ENCODE measurements at places on chromosomes 6 and 20.

GRCh38 chr6:91697010-91697695, 1110.3 kb upstream of the MAP3K7 start:
- DNase-seq = no peak

- no peak for DNase-seq
These were observed 21.3 kb downstream of the BLTP3A start for GRCh38 chr6:34813028-34813713.

GRCh38 chr6:56377295-56377694, 129.9 kb upstream of the COL21A1 start:
- no peak for DNase-seq

DNA sequence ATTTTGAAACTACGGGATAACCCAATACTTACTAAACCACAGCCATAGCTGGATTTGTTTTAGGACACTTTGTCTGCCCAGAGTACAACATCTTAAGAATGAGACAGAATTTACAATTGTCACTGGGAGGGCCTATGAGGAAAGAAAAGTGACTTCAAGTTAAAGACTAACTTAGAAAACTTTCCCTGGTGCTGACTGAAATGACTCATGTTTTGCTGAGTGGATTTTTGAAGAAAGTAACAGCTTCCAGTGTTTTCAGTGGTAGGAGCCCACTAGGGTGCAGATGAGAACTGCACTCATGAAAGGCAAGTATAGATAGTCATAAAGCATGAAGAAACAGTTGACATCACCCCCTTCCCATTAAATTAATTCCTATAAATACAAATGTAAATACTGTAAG, 988.2 kb upstream of the MAP3K7 start:
- no peak for DNase-seq

DNA sequence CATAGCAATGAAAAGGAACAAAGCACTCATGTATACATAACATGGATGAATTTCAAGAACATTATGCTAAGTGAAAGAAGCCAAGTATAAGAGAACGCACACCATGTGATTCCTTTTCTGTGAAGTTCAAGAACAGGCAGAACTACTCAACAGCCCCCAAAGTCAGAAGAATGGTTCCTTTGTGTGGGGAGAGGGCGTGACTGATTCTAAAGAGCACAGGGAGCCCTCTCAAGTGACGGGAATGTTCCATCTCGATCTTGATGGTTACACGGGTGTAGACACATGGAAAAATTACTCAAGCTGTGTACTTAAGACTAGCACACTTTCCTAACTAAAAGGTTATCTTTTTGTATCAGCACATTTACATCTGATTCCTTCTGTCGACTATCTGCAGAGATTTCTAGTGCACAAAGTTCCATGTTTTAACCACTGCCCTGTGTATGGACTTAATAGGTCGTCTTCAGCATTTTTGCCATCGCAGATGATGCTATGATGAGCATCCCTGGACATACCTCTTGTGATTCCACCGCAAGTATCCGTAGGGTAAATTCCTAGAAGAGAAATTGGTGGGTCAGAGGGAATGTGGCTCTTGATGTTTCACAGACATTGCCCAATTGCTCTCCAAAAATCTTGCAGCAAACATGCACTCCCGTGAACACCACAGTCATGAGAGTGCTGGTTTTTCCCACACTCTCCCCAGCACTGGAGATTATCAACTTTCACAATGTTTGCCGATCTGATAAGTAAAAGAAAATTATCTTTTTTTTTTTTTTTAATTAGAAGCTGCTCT, 279.3 kb downstream of the BMP7 start:
- no peak for DNase-seq

DNA sequence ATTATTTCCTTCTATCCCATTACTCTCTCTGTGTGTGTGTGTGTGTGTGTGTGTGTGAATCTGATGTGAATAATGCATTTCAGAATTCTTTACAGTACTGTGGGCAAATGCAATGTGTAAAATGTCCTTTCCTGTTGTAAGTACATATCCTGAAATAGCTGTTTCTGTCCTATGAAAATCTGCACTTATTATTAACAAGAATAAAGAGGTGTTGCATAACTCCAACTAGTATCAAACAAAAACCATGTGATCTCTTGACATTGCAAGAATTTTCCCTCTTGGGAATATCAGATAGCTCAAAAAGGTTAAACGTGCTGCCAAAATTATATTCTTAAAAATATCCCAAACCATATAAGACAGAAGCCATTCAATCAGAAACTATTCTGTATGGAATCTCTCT, 52.0 kb downstream of the LGSN start:
- no peak for DNase-seq

- no peak for DNase-seq
These were observed 59.7 kb downstream of the GPX5 start for GRCh38 chr6:28585335-28585734.
